Activated CD8-positive, alpha-beta memory T cell treated with anti-CD3 and anti-CD28 coated beads for 48 hours (primary cell): ENCODE measurements at places on chromosomes 16 and 17.

GRCh38 chr17:37489197-37490001 is at the start of gene DUSP14:
DUSP14 (plus strand) TSS chr17:37489891; CDS start chr17:37512273, 22,382 bp downstream.
- peak; percentile 43 for DNase-seq

DNA sequence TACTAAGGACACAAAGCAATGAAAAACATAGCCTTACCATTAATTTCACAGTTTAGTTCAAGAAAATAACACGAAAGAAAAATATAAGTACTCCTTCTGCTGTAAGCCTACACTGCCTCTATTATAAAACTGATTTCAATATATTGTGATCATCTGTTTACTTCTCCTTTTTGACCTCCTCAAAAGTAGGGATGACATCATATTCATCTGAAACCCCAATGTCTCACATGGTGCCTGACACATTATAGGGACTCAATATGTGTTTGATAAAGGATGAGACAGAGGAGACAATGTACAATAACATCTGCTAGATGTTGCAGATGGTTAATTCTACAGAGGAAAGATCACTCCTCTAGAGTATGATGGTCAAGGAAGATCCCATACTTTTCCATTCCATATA is 118.4 kb upstream of the NOG start:
- no peak for DNase-seq

DNA sequence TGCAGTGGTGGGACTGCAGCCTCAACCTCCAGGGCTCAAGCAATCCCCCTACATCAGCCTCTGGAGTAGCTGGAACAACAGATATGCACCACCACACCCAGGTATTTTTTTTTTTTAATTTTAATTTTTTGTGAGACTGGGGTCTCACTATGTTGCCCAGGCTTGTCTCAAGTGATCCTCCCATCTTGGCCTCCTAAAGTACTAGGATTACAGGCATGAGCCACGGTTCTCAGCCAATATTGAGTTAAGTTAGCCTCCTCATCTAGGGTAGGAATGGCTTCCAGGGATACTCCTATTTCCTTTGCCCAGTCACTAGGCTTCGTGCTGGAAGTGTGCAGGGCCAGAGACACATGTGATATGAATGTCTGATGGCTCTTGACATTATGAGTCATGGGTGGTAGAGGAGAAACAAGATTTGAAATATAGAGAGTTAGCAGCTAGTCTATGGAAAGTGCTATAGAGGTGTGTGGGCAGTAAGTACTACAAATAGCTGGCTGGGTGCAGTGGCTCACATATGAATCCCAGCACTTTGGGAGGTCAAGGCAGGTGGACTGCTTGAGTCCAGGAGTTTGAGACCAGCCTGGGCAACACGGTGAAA is 8.0 kb upstream of the HES7 start:
- no peak for DNase-seq

- no peak for DNase-seq
These were observed 5.0 kb downstream of the SCARF1 start for GRCh38 chr17:1640329-1641064.

DNA sequence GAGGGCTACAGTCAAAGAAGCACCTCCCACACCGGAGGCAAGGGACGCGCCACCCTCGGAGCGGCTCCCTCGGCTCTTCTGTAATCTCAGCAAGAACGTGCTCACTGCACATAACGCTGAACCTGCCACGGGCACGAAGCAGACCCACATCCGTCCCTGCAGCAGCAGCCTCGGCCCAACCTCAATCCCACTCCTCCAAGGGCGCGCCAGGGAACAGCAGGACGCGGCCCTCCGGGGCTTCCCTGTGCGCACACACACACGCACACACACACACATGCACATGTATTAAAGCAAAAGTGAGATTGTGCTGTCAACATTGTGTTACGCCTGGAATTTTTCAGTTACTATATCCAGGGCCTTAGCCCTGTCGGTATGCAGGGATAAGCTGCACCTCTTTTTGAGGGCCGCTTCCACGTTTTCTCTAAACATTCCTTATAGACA is 54.0 kb downstream of the TBC1D16 start:
- DNase-seq: no peak

- no peak for DNase-seq
These were observed 1.1 kb upstream of the UBE2I start for GRCh38 chr16:1308036-1308976.

DNA sequence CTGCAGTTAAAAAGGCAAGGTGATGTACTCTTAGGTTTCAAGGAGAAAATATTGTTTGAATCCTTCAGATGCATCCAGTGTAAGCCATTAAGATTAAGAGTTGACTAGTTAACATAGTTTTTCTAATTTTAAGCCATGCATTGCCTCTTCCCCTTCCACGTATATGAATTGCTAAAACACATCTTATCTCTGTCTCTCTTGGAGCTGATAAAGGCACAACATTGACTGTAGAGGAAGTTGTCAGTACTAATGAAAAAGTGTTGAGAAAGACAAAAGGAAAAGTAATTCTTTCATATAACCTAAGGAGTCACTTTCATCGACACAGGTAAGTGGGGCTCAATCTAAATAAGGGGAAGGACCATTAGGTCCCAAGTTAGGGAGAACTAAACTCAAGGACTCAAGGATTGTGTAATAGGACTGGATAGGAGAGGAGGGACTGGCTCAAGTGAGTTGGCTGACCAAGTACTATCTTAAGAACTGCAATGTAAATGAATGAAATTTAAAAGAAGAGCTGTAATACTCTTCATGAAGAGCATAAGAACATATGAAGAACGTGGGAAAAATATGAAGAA is 55.6 kb downstream of the GRB7 start:
- no peak for DNase-seq

GRCh38 chr17:8855477-8856204 is 11.8 kb downstream of the PIK3R6 start:
- DNase-seq: no peak

DNA sequence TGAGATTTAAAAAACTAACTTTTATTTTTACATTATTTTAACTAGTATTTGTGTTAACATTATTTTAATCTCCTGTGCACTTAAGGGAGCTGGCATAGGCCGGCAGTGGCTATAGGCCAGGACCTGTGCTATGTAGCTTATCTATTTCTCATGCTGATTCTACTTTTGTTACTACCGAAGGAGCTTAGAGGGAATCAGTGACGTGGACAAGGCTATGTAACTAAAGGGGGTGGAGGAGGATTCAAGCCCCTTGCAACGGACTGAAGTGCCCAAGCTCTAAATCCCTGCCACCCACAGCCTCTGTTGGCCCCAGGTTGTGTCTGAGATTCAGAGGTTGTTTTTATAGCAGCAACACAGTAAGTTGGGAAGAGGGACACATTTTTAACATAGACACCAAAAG is 356.4 kb downstream of the WWOX start:
- DNase-seq: no peak

DNA sequence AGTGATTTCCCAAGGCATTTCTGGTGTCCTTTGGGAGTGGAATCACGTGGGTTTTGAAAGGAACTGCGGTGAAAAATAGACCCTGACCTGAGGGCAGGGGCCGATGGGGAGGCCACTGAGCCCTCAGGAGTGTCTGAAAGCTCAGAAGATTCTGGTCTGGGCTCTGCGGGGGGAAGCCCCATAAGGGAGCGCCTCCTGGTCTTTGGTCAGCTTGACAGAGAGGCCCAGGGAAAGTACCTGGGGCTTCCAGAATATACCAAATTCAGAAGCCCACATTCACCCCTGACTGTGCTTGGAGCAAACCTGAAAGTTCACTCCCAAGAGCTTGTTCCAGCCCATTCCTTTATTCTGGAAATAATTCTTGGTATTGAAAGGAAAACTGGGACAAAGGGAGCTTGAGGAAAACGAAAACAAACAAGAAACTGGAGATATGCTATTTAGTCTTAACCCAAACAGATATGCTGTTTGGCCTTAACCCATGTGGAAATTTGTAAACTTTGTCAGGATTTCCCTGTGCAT is 23.2 kb upstream of the NAGLU start:
- no peak for DNase-seq

GRCh38 chr16:4496305-4496704 is 20.1 kb downstream of the HMOX2 start:
- no peak for DNase-seq

- no peak for DNase-seq
These were observed 27.4 kb downstream of the IRF8 start for GRCh38 chr16:85926370-85926769.

DNA sequence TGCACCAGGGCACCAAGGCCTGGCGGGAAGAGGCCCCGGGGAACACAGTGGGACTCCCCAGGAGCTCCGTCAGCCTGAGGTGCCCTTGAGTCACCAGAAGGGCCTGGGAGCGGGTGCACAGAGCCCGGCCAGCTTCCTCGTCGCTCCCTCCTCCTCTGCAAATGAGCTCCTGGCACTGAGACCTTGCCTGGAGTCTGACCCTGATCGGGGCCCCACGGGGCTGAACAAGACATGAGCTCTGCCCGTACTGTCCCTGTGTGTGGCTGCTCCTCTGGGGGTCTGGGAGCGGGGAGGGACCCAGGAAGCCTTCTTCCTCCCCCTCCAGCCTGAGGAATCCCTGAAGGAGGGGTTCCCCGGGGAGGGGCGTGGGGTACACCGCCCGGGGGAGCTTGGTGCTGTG is 36.4 kb upstream of the SSTR5 start:
- no peak for DNase-seq

DNA sequence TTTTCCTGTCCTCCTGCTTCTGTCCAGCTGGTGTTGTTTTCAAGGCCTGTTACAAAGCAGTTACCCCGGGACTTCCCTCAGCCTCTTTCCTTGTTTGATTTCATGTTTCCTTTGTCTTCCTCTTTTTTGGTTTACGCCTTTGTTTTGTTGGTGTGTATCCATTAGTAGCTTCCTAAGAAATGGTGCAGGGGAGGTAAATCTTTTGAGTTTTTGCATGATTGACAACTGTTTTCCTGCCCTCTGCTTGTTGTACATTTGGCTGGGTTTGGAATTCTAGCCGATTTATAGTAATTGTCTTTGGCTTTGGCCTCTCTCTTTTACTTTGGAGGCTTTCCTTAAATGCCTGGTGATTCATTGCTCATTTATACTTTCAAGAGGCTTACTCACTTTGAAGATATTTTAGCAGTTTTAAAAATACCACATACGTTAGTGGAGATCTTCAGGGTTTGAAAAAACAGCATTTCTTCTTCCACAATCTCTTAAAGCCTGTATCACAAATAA is 32.8 kb downstream of the DNAH2 start:
- no peak for DNase-seq

DNA sequence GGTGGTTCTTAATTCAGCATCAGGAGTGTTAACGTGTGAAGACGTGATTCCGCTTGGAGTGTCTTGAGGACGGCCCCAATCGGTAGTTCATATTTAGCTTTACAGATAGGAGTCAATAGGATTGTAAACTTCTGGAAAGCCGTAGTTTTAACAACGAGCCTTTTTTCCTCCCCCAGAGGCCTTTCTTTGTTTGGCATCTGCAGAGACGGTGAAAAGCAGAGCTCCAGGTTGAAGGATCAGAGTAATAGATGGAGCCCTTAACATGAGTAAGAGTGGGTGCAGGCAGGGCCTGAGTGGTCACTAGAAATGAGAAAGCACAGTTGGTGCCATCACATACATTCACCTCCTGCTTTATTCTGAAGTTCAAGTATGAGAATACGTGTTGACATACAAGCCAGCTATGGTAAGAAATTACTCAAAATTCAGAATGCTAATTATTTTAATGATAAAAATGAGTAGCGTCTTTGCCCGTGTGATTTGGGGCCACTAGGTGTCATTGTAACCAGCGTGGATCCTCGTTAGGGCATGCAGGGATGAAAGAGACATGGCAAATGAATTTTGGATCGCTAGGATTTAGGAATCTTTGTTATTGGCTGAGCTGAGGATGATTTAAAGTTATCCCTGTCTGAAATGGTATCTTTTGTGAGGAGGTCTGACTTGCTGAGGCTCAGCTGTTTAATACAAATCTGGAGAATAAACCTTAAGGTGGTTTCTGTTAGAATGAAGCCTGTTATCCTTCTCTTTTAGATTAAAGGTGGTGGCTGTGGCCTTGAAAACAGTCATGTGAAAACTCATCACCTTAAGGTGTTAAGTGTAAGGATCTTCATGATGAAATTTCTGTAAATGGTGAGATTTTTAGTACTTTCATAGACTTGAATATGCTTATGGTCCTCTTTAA is 18.6 kb downstream of the PRCD start:
- DNase-seq: no peak

- no peak for DNase-seq
These were observed 52.7 kb upstream of the CIBAR2 start for GRCh38 chr16:85164838-85165516.

- no peak for DNase-seq
These were observed 39.4 kb upstream of the VWA3A start for GRCh38 chr16:22052980-22053379.

- no peak for DNase-seq
These were observed 17.9 kb downstream of the TANGO6 start for GRCh38 chr16:68860978-68861892.

DNA sequence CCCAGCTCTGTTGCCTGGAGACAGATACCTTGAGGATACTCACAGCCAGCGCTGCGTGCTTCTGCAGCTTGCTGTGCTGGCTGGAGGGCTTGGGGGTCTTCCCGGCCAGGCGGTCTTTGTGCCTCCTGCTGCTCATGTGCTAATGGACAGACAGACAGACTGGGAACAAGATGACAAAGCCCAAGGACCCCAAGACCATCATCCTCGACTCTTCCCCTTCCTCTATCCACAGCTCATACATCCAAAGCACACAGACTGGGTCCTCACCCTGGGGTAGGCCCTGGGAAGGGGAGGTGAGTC is 7.7 kb downstream of the NKIRAS2 start:
- DNase-seq: no peak

GRCh38 chr17:42171831-42172230 is 9.1 kb downstream of the KCNH4 start:
- DNase-seq: no peak

DNA sequence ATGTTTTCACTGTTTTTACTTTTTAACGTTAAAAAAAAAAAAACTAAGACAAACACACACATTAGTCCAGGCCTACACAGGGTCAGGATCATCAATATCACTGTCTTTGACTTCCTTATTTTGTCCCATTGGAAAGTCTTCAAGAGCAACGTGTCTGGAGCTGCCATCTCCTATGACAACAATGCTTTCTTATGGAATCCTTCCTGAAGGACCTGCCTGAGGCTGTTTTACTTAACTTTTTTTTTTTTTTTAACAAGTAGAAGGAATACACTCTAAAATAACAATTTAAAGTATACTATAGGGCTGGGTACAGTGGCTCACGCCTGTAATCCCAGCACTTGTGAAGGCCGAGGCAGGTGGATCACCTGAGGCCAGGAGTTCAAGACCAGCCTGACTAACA is 71.8 kb upstream of the BCAR1 start:
- DNase-seq: no peak

GRCh38 chr17:54007855-54008254 is 185.1 kb downstream of the KIF2B start:
- DNase-seq: no peak

DNA sequence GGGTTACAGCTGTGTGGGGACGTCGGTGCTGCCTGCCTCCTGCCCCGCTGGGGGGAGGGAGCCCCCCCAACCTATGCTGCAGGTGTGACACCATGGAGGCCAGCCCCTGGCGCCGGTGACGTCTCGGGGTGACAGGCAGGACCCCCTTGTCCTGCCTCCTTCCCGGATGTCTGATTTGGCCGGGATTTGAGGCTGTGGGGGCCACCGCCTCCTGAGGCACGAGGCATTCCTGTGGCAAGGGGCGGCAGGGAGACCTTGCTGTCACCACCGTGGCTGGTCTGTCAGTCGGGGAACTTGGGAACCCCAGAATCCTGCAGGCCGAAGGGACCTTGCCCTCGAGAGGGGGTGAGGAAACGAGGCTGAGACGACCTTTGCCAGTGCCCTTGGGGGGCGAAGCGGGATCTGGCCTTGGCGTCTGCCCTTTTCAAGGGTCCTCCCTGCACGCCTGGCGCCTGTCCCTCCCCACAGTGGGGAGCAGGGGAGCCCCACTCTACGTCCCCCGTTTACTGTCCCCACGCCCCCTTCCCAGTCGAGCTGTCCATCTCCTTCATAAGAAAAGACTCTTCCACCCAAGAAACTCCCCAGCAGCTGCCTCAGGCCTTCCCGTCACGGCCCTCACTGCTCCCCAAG is 74.4 kb downstream of the METRNL start:
- DNase-seq: no peak
